Activated T-cell treated with anti-CD3 and anti-CD28 coated beads for 4 hours (primary cell): ENCODE measurements at places on chromosomes 1 and 21.

DNA sequence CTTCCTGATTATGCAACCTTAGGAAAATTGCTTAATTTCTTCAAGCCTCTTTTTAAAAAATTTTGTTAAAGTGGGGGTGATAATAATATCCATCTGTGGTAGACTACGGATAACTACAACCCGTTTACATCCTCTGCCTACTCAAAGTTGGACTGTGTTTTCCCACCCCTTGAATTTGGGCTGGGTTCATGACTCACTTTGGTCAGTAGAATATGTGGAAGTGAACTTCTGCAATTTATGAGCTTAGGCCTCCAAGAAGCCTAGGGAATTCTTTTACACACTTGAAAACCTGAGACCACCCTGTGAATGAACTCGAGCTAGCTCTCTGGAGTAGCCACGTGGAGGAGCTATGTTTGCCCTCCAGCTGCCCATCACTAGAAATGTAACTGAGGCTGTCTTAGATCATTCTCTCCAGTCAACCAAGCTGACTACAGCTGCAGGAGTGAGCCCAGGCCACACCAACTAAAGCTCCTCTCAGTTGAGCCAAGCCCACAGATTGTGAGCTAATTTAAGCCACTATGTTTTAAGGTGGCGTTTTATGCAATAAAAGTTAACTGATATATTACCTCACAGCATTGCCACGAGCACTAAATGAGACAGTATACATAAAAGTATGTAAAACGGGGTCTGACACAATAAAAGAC lies 29.6 kb upstream of the CACHD1 start:
- DNase-seq = no peak

DNA sequence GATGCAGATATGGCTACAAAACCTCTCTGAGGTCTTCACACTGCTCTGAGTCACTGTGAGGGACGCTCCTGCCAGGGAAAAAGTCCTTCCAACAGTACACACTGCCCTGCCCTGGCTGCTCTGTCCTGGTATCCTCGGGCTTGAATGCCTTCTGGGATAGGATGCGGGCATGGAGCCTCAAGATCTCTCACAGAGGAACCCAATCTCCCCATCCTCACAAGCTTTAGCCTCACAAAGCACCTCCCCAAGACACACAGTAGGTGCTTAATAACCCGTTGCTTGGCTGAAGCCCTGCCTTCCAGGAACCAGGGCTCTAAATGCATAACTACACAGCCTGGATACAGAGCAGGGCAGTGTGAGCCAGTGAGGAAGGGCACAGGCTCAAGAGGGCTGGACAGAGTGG lies 9.2 kb downstream of the RAP1GAP start:
- no peak for DNase-seq

- DNase-seq = no peak
Measured at GRCh38 chr1:153818876-153819275, 43.7 kb downstream of the SLC27A3 start.

- DNase-seq = no peak
Measured at GRCh38 chr1:45840704-45841103, 37.3 kb downstream of the MAST2 start.

GRCh38 chr1:63891060-63891690 lies 117.4 kb downstream of the ROR1 start:
- no peak for DNase-seq

- DNase-seq = no peak
Measured at GRCh38 chr21:18989953-18990495, 586.4 kb upstream of the TMPRSS15 start.

GRCh38 chr1:232868793-232869491 lies 63.7 kb downstream of the MAP10 start:
- DNase-seq = no peak

DNA sequence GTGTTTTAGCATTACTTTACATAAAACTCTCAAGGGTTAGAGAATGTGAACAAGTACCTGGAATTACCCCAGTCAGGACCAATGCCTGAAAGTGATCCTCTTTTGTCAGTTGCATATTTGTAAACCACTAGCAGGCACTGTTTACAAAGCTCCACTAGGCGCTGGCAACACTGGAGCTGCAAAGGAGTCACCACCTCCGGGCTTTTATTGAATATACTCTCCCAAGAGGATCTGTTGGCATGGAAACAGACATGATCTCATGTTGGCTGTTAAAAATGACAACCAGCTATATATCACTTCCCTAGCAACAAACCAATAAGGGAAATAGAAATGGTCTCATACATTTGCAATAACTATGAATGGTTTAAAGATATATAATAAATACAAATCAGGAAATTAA lies 116.0 kb downstream of the TTLL7 start:
- DNase-seq = no peak

GRCh38 chr1:171142416-171143385 lies 42.4 kb upstream of the FMO2 start:
- DNase-seq = no peak

- DNase-seq = no peak
Measured at GRCh38 chr1:241413974-241414373, 57.0 kb upstream of the RGS7 start.

GRCh38 chr1:46532095-46532494 lies 19.4 kb downstream of the KNCN start:
- no peak for DNase-seq

DNA sequence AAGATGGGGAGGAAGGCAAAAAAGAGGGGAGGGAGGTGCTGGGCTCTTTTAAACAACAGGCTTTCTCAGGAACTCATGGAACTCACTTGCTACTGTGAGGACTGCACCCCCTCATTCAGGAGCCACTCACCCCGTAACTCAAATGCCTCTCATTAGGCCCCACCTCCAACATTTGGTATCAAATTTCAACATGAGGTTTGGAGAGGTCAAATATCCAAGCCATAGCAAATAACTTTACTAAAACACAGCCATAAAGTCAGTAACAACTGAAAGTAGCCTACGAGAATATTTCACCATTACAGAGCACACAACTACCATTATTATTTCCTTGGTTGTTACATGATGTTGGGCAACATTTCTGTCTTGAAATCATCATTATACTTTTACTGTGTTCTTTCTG lies 13.1 kb upstream of the DMRTB1 start:
- no peak for DNase-seq

DNA sequence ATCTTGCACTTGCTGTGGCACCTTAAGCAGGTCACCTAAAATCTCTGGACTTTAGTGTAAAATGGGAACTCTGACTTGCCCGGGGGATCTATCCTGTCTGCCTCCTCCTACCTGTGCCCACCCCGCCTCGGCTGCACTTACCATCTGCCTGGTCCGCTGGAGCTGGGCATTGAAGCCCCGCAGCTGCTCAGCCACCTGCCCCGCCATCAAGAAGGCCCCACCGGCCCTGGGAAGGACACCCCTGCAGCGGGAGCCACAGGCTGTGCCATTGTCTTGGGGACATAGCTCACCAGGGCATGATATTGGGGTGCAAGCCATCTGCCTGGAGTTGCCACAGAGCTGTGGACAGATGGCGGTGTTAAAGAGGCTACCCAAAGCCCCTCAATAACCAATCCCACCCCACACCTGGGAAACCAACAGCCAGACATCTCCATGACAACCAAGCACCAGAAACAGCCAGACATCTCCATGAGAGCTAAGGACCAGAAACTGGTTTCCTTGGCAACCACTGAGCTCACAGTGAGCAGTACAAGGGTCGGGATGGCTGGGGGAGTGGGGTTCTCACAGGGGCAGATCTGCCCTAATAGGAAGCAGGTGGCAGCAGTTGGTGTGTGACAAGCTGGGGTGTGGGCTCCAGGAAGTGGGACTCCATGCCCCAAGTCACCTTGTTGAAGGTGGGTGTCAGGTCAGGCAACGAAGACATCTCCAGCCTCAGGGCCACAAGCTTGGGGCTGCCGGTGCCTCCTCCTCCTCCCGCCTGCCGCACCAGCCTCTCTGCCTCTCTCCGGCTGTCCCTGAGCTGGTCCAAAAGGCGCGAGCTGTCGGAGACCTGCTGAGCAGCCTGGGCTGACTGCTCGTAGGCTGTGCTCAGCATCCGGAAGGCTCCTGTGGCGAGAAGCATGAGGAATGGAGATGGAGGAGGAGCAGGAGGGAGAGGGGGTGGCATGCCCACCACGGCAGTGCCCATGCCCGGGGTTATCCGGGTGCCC lies 29.1 kb downstream of the LAMB3 start:
- DNase-seq = no peak

- DNase-seq = no peak
Measured at GRCh38 chr1:46278807-46279206, 24.6 kb downstream of the LRRC41 start.

DNA sequence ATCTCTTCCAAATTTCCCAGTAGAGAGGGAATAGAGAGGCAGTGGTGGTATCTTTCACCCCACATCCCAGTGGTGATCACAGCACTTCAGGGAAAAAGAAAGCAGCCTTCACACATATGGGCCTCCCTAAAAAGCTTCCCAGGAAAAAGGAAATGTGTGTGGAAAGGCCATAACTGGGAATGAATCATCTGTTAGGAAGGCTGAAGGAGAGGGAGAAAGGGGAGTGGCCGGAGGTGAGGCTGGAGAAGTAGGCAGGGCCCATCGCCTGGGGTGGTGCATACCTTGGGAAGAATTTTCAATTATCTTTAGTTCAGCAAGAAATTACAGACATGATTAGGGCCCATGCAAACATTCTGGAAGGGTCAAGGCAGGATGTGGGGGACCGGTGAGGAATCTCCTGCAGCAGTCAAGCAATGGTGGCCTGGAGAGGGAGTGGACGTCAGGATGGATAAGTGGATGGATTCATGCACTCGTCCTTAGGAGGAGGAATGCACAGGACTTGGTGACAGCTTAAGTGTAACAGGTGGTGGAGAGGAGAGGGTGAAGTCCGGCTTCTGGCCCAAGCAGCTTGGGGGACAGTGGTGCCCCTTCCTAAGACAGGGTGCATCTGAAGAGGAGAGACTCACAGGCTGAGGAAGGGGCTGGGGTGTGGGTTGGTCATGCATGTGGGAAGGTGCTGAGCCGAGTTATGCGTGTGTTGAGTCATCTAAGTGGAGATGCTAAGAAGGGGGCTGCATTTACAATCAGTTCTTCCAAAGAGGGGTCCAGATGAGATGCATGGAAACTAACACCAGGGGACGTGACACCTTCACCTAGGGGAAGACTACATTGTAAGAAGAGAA lies 17.9 kb downstream of the HIVEP3 start:
- no peak for DNase-seq
